SIG-M5 (cell line): ENCODE measurements at places on chromosomes 16 and 17.

- DNase-seq, result no peak
Measured at GRCh38 chr16:69916462-69916861, 34.7 kb upstream of the CLEC18A start.

- DNase-seq, result no peak
Measured at GRCh38 chr17:74447628-74448159, 15.8 kb downstream of the GPRC5C start.

- DNase-seq, result no peak
Measured at GRCh38 chr16:87163637-87164036, 153.6 kb downstream of the C16orf95 start.

DNA sequence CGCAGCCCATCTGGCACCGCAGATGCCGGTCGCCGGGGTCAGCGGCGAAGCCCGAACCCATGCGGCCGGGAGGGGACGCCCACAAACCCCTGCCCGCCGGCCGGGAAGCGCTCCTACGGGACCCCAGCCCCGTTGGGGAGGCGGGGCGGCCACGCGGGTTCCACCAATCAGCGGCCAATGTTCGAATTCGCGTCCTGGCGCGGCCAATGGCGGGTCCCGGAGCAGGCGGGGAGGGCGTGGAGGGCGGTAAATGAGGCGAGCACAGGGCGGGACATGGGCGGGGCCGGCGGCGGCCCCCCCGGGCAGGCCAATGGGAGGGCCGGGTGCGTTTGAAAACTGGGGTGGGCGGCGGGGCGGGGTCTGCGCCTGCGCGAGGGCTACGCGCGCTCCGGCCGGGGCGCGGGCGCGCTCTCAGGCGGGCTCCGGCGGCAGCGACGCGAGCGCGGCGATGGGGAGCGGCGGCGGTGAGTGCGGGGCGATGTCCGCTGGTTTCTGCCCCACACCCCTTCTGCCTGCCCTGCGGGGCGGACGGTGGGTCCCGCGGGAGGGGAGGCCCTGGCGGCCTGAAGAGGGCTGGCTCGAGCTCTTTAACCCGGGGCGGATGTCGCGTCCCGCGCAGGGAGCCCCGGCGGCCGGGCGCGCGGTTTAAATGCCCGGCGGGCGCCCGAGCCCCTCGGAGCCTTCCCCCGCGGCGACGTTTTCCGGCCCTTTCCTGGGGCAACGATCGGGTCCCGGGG is at the start of gene CCNF:
Gene CCNF (plus strand): TSS at position 414 of the 737 bp plus-strand sequence. CDS start 35 bp downstream, at position 449.
- DNase-seq, result no peak

GRCh38 chr17:34206569-34206968 is 48.5 kb upstream of the CCL2 start:
- DNase-seq, result no peak

DNA sequence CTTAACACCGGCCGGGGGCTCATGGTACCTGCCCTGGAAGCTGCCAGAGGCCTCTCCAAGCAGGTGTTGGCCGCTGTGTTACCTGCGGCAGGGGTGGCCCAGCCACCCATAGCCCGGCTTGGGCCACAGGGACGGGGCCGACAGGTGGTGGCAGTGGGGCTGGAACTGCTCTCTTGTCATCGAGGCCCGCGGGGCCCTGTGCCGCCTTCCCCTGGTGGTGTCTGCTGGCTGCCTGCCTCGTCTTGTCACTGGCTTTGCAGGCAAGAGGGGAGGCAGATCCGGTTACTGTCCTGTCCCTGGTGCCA is 27.1 kb downstream of the GSE1 start:
- DNase-seq, result no peak
